ENCODE measurements at places on chromosomes 2 and 18.

GRCh38 chr2:158191076-158191895, 89.6 kb downstream of the UPP2 start:
- no peak for DNase-seq

GRCh38 chr2:16671760-16672159, 6.1 kb upstream of the CYRIA start:
- no peak for DNase-seq

GRCh38 chr2:177239053-177239452, 25.5 kb downstream of the NFE2L2 start:
- DNase-seq: no peak

DNA sequence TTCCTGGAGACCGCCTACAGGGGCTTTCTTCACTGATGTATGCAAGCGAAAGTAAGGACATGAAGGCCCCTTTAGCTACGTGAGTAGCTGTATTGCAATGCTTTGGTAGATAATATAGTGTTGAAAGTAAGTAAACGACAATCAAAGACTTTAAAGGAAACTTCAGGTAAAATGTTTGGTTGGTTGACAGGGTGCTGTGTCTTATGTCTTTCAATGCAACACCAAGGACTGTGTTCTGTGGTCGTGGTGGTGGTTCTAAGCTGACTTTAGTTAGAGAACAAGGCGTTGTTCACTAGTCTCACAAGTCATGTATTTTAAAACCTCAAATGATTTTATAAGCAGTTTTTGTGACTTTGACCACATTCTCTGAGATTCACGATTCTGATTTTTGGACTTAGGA, 58.0 kb upstream of the CABYR start:
- no peak for DNase-seq

DNA sequence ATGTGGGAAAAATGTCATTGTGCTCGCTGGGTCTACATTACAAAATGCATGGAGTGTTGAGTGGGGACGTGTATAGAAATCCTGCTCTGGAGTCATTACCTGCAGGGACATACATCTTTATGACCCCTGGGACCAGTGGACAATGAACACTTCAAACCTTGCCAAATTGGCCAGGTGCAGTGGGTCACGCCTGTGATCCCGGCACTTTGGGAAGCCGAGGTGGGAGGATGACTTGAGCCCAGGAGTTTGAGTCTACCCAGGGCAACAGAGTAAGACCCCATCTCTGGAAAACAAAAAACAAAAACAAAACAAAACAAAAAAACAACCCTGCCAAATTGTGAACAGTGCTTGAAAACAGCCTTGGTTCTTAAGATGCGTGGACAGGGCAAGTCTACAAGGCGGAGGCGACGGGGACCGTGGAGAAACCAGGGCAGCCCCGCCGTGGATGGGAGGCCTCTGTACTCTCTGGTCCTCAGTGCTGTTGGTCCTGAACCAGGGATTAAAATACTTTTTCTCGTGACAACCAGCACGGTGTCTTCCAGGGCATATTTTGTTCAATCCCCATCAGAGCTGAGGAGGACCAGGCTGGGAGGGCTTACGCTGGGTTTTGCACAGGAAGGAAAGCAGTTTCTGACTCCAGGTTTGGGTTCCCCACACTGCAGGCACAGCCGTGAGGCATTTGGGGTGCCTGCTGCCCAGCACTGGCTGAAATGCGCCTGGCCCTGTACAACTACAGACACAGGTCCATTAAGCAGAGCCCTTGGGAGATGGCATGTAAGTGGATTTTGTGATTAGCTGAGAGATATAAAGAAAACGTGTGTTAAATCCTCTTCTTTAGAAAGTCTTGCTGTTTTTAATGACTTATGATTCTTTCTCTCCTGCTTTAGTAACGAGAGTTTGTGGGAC, 13.7 kb downstream of the COLEC11 start:
- no peak for DNase-seq

DNA sequence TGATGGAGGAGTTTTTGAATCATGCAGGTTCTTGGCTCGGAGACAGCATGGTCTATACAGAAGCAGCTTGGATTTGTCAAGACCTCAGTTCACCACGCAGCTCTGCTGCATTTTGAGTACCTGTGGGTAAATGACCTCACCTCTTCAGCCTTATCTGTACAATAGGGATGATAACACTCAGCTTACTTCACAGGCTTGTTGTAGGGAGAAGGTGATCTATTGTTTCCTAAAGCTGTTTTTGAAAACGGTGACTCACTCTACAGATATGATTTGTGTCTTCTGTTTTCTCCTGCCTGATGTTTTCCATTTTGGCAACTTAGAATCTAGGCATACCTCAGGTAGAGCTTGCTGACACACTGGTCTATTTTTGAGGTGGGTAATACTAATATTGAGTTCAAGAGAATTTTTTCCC, 80.3 kb downstream of the FMNL2 start:
- no peak for DNase-seq

DNA sequence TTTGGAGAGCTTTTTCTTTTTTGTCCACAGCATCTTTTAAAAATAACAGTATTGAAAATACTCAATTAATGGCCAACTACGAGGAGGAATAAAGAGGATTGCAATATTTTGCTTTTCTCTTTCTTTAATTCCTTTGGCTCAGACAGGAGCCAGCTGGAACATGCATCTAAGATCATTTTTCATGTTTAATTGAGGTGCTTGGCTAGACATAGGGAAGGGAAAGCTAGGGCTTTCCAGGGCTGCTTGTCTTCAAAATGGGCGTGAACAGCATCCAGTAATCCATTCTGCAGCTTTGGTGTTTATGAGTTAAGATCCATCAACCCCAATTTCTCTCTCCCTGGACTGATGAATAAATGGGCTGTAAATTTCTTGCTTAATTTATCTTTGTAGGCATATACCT, 323.0 kb downstream of the PTPRM start:
- DNase-seq: no peak

DNA sequence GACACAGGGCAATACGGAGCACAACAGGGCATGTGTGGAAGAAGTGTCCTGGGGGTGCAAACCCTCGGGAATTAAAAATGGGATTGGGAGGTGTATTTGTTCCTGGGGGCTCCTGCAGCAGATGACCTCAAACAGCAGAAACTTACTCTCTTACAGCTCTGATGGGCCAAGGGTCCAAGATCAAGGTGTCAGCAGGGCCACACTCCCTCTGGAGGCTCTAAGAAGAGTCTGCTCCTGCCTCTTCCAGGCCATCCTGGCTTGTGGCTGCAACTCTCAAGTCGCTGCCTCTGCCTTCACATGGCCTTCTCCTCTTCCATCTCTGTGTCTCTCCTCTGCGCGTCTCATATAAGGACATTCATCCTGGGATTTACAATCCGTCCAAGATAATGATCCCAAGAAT, 12.4 kb upstream of the SPATA3 start:
- no peak for DNase-seq

- DNase-seq: no peak
These were observed 77.8 kb downstream of the PID1 start for GRCh38 chr2:229193281-229193680.

GRCh38 chr18:72811047-72811446, 56.7 kb downstream of the NETO1 start:
- no peak for DNase-seq

GRCh38 chr2:98772536-98772935, 41.6 kb upstream of the MGAT4A start:
- DNase-seq: no peak
